ENCODE measurements at places on chromosomes 7 and 10.

GRCh38 chr7:152572101-152572500 is 103.8 kb downstream of the XRCC2 start:
- no peak for DNase-seq

- DNase-seq = no peak
Observed at GRCh38 chr10:50627896-50628295, 4.1 kb upstream of the SGMS1 start.

- no peak for DNase-seq
Observed at GRCh38 chr7:122064971-122065370, 79.1 kb downstream of the AASS start.

GRCh38 chr10:132414402-132415016 is 17.5 kb downstream of the PWWP2B start:
- no peak for DNase-seq

DNA sequence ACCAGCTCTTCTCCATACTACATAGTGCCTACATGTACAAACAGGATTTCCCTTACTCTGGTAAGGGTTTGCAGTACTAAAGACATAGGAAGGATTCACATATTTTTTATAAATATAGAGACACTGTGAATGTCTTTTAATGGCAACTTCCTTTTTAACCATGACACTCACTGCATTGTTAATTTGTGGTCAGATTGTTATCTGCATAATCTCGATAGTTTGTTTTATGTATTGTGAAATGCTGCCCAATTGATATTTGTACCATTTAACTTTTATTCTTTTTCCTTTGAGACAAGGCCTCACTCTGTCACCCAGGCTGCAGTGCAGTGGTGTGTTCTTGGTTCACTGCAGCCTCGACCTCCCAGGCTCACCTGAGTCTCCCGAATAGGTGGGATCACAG is 39.7 kb downstream of the SP8 start:
- no peak for DNase-seq

GRCh38 chr7:18413447-18413846 is 82.1 kb upstream of the HDAC9 start:
- no peak for DNase-seq

GRCh38 chr10:83617692-83618545 is 521.4 kb upstream of the GHITM start:
- DNase-seq = no peak

GRCh38 chr7:71682841-71683781 is 551.2 kb downstream of the GALNT17 start:
- no peak for DNase-seq

DNA sequence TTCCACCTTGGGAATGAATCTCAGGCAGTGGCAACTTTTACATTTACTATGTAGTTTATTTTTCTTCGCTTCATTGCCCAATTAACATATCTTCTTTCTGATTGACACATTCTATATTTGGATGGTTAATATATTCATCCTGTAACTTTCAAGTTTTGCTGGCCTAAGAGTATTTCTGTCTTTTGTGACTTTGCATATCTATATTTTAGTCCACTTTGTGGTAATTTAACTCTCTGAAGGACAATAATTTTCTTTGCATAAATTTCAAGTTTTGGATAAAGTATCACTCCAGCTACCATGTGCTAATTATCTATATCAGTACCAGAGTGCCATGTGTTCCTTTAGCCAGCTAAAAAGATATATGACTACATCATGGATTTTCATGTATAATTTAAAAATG is 151.5 kb upstream of the KAT6B start:
- DNase-seq = no peak

- no peak for DNase-seq
Observed at GRCh38 chr7:9240001-9240400, 806.6 kb downstream of the NXPH1 start.

- DNase-seq = no peak
Observed at GRCh38 chr10:50221470-50221869, 29.8 kb downstream of the ASAH2 start.

- no peak for DNase-seq
Observed at GRCh38 chr10:27699776-27700175, 45.8 kb downstream of the MKX start.

All from SW 1271 (cell line).